AG08395 (cell line): ENCODE measurements at places on chromosomes 7 and 10.
A peak's percentile ranks its signal among the peaks of the same experiment; 100 is the strongest.

GRCh38 chr10:46035923-46036849 lies 5.8 kb upstream of the NCOA4 start:
- DNase-seq, result no peak

DNA sequence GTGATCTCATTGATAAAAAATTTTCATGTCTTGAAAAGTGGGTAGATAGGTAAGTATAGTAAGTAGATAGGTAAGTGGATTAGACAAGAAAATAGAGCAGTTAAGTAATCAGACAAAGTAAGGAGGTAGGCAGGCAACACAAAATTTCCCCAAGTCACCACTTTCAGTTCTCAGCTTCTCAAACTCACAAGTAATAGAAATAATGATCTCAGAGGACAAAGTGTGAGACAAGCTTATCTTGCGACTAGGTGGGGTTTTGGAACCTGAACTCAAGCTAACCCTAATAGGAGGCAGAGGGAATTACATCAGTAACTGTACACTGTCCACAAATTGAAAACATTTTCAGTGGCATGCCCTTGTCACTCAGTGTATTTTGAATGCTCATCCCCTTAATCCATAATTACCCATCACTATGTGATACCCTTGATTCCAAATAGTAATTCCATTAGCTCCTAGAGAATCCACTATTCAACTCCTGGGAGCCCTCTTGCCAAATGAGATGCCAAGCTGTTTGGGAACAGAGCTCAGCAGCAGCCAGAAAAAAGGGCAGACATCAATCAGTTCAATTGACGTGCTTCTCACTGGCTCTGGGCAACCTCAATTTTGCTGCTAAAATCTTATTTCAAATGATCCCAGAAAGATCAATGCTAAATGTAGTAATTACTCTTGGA lies 703.2 kb downstream of the XPNPEP1 start:
- no peak for DNase-seq

DNA sequence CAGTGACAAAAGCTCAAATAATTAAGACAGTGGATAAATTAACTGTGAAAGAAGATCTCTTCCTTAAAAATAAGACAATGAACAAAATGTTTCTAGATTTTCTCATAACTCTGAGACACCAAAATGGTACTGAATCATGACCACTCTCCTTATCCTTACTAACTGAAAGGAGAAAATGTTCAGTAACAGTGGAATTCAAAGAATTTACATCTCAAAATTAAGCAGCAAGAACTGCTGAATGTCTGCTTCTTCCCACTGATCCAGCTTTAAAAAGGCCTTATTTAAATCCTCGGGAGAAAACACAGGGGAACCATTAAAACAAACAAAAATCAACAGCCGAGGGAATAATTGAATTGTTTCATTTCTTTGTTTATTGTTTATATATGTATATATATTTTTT lies 27.3 kb upstream of the PLXDC2 start:
- no peak for DNase-seq

- DNase-seq, result no peak
These were observed 79.0 kb upstream of the MACROH2A2 start for GRCh38 chr10:69973678-69974077.

DNA sequence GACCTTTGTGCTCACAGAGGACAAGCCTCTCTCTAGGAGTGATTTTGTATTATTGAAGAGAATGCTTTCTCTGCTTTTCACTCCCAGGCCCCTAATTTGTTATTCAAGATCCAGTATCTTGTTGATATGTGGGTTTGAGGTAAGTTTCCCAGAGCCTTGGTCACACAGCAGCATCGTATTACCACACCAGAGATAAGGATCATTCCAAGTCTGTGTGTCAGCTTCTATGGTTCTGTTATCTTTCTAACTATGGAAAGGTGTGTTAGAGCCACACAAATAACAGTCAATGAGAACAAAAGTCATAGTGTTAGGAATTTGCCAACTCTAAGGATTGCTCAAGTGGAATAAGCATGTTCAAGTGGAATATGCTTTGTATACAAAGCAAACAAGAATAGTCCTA lies 1208.3 kb downstream of the GATA3 start:
- no peak for DNase-seq

- no peak for DNase-seq
These were observed 9.3 kb upstream of the MYL7 start for GRCh38 chr7:44150466-44150832.

- DNase-seq, result no peak
These were observed 199.1 kb downstream of the FZD1 start for GRCh38 chr7:91463330-91463729.

DNA sequence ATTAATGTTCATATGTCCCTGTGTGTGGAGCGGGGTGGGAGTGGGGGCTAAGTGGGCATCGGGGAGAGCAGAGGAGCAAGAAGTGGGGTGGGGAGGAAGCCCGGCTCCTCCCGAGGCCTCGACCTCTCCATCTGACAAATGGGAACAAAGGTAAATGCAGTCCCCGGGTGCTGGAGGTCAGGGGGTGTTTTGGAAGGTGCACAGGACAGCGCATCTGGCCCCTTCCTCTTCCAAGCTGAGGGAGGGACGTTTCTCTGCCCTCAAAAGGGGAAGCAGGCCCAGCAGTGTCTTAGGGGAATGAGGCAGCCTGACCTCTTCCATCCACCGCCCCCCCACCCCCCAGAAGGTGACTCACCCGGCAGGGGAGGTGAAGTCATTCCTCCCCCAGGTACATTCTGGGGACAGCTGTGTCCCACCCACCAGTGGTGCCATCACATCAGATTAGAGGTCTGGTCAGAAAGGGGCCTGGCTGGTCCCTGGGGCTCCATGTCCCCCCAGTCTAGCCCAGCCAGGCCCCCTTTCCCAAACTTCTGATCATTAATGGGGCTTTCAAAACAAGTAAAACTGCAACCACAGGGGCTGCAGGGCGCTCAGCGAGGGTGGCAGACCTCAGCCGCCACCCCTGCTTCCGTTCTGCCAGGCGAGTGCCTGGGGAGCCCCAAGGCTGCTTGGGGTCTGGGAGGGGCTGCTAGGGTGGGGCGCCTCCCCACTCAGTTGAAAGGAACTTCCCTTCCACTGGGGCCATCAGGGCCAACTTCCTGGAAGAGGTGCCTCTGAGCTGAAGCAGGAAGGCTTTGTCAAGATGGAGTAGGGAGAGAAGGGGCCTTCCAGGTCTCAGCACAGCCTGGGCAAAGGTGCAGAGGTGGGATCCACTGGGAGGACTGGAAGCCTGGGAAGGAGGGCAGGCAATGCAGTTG lies 10.8 kb downstream of the LFNG start:
- peak; percentile 47 for DNase-seq

GRCh38 chr7:78970440-78970916 lies 483.0 kb downstream of the MAGI2 start:
- no peak for DNase-seq

GRCh38 chr10:3578159-3578558 lies 206.8 kb downstream of the KLF6 start:
- no peak for DNase-seq

- DNase-seq, result no peak
These were observed 2.4 kb downstream of the CYP2E1 start for GRCh38 chr10:133529576-133529946.
